ENCODE measurements at places on chromosomes 3 and 15.

GRCh38 chr3:125160606-125161371 is 51.8 kb downstream of the SLC12A8 start:
- DNase-seq: no peak

GRCh38 chr3:69628951-69629350 is 110.3 kb upstream of the MITF start:
- no peak for DNase-seq

- DNase-seq: no peak
These were observed 401.1 kb downstream of the NAALADL2 start for GRCh38 chr3:175260145-175260794.

- no peak for DNase-seq
These were observed 18.3 kb upstream of the MYH15 start for GRCh38 chr3:108528459-108529252.

DNA sequence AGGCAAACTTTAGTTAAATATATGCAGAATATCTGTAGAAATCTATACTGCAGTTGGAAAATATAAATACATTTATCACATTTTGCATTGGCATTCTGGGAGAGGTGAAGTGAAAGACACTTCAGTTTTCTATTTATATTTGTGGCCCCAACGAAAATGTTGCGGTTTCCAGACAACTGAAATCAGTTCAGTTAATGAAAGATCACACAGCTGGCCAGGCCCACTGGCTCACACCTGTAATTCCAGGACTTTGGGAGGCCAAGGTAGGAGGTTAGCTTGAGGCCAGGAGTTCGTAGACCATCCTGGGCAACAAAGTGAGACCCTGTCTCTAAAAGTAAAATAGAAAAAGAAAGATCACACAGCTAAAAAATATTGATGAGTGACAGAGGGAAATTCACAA is 11.9 kb upstream of the CLASP2 start:
- no peak for DNase-seq

DNA sequence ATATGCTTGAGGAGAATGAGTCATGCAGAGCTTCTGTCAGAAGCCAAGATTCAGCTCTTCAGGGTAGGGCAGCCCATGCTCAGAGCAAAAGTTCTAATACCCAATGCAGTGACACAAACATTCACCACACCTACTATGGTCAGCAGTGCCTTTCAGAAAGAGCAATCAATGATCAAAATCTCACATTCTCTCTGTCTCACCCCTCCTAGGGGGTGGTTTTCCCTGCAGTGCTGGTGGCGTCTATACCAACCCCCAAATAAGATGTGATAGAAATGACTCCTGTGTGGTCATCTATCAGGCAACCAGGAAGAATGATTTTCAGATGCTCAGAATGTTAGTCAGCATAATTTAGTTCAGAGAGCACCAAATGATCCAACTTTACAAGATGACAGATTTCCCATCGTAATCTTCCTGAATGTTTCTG is 385.3 kb downstream of the NTRK3 start:
- DNase-seq: no peak

Data from NCI-H69 (cell line).